ENCODE measurements at places on chromosomes 7 and 10.

DNA sequence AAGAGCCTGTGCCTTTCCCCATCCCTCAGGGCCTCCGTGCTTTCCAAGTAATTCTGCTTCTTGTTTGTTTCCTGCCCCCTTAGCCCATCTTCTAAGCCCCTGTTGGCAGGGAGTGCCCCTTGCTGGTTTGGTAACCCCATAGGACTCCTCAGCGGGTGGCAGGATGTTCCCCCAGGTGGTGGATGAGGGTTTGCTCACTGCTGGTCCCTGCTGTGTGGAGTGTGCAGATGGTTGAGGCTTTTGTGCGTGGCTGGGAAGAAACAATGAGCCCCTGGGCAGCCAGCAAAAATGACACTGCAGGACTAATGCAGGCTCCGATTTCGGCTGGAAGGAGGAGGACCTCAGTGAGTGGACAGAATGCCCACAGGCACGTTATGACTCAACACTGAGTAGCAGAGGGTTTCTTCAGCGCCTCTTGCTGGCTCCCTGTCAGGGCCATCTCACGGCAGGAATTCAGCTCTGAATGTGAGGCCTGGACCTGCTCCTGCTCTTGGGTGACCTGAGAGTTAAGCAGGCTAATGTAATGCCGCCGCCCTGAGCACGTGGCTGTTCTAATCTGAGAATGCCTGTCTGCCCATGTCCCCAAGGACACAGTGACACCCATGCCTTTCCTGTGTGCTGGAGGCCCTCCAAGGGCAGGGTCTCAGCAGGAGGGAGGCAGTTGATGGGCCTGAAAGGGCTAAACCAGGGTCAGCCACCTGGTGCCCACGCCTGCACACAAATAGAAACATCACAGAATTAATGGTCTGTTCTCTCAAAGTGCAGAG lies 16.6 kb downstream of the BAG3 start:
- DNase-seq = no peak

- no peak for DNase-seq
Measured at GRCh38 chr7:89133819-89134218, 338.3 kb upstream of the TEX47 start.

DNA sequence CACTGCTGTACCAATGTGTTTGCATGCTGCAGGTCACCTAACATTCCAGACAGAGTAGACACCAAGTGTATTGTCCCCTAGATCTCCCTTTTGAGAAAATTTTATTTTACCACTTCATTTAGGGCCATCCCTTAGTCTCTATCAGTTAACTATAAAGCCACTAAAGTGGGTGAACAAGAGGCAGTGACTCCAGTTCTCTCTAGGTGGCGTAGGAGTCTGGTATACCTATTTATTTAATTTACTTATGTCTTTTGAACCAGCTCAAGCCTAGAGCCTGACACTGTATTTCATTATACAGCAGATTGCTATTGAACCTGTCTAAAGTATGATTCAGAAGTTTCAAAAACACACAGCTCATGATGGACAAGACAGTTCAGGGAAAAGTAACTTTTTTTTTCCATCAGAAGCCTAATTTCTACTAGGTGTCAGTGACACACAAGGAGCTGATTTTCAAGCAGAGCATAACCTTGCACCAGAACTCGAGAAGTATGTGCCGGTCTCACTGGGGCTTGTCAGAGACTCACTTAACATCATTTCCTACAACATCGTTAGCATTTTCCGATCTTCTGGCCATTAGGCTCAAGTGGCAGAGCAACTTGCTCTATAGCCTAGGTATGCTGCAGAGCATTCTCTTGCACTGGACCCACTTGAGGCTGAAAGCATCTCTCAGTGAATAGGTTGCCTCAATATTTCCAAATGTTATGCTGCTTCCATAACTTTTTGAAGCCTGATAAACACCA lies 175.4 kb downstream of the CDC14C start:
- no peak for DNase-seq

DNA sequence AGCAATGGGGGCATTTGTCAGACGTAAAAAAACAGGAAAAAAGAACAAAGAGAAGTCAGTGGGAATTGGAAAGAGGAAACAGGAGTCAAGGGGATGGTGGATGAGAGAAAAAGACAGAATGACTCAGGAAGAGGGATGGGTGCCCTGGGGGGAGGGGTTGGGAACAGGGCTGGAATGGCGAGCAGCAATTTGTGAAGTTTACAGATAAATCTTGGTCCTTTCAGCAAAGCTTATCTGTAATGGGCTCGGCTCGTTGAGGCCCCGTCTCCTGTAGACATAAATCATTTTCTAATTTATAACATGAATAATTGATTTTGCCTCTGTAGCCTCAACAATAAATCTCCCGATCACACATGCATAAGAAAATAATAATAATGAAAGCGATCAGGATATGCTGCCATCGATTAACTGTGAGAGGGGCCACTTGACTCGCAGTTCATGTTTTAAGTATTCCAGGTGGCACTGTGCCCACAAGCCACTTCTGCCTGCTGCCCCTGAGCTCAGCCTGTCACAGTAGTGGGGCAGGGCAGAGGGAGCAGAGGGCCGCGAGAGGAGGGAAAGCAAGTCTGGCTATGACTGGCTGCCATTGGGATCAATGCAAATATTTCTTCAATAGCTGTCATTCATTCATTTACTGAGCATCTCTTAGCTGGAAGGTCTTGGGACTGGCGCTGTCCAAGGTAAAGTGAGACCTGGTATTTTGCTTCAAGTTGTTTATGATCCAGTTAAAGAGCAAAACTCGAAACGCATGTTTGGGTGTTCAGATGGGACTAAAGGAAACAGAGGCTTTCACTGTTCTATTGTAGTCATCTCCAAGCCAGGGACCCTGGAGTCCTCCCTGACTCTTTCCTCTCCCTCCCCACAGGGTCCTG lies 47.4 kb upstream of the R3HCC1L start:
- no peak for DNase-seq

DNA sequence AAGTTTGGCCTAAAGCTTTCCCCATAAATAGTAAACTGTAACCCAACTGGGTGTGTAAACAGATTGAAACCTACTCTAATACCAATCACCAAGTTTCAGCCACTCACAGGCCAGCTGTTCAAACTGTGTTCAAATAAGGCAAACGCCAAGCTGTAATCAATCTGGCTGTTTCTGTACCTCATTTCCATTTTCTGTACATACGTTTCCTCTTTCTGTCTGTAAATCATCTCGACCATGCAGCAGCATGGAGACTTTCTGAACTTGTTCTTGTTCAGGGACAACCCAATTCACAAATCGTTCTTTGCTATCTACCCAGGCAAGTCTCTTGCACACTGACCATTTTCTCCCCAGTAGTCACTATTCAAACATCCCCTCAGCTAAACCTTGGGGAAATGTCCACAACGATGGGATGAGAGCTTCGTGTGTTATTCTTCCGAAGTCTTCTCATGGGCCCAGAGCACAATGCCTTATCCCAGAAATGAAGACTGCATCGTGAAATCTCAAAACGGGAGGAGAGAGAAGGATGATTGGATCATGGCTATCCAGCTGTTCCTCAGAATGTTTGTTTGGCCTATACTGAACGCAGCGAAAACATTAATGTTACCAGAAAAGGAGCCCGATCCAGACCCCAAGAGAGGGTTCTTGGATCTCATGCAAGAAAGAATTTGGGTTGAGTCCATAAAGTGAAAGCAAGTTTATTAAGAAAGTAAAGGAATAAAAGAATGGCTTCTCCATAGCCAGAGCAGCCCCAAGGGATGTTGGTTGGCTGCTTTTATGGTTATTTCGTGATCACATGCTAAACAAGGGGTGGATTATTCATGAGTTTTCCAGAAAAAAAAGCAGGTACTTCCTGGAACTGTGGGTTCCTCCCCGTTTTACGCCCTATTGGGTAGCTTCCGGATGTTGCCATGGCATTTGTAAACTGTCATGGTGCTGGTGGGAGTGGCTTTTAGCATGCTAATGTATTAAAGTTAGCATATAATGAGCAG lies 86.2 kb downstream of the SLC16A9 start:
- no peak for DNase-seq

GRCh38 chr10:22427890-22428571 lies 82.7 kb downstream of the SPAG6 start:
- DNase-seq = no peak

DNA sequence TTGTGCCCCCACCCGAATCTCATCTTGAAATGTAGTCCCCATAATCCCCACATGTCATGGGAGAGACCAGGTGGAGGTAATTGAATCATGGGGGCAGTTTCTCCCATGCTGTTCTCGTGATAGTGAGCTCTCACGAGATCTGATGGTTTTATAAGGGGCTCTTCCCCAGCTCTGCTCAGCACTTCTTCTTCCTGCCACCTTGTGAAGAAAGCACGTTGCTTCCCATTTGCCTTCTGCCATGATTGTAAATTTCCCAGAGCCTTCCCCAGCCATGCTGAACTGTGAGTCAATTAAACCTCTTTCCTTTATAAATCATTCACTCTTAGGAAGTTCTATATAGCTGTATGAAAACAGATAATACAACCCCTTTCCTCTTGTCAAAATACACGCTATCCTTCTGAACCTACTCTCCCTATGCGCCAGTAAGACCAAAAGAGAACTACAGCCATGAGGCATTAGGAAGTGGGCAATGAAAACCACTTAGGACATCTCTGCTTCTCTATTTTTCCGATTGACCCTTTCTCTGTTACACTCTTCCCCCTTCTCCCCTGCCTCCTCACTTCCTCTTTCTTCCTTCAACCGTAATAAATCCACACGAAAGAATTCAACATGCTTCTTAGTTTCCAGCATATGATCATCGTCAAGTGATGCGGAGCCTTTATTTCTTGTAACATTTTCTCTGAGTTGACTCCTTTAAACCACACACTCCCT lies 101.2 kb upstream of the WDR11 start:
- DNase-seq = no peak

- DNase-seq = no peak
Measured at GRCh38 chr7:96402913-96403312, 81.0 kb upstream of the SLC25A13 start.

GRCh38 chr7:142357953-142358520 lies 100.2 kb upstream of the PRSS58 start:
- DNase-seq = no peak

DNA sequence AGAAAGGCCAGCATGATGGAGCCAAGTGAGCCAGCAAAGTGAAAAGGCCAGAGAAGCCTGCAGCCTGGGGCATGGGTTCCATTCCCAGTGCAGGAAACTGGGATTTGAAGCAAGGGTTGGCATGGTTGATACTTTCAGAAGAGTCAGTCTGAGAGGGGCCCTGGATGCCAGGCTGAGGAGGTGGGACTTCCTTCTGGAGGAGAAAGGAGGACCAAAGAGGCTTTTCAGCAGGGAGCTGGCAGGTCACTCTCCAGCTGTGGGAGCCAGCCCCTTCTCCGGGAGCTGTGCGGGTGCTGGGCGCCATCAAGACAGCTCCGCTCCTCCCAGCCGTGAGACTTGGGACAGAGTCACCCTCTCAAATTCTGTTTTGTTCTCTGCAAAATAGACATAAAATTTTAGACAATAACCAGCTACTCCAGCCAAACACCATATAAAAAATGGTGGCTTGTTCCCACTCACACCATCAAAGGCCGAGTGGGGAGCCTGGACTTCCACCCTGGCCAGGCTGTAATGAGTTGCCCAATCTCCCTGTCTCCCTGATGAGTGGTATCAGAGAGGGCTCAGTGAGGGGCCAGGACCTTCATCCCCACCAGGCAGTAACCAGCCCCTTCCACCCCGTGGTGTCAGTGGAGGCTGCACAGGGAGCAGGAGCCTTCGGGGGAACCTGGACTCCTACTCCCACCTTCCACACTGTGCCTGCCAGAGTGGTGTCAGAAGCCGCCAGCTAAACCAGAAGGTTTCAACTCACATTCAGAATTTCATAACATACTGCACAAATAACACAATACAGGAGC lies 133.6 kb upstream of the RET start:
- DNase-seq = no peak

- no peak for DNase-seq
Measured at GRCh38 chr10:90028312-90028711, 326.9 kb downstream of the KIF20B start.

DNA sequence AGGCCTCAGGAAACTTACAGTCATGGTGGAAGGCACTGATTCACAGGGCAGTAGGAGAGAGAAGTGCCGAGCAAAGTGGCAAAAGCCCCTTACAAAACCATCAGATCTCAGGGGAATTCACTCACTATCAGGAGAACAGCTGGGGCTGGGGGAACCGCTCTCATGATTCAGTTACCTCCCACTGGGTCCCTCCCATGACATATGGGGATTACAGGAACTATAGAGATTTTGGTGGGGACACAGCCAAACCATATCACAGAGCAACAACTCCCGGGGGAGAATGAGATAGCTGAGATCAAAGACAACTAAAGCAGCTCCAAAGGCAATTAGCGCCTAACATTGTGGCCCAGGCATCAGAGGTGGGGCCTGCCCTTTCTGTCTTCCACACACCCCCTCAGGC lies 85.4 kb upstream of the VOPP1 start:
- DNase-seq = no peak

DNA sequence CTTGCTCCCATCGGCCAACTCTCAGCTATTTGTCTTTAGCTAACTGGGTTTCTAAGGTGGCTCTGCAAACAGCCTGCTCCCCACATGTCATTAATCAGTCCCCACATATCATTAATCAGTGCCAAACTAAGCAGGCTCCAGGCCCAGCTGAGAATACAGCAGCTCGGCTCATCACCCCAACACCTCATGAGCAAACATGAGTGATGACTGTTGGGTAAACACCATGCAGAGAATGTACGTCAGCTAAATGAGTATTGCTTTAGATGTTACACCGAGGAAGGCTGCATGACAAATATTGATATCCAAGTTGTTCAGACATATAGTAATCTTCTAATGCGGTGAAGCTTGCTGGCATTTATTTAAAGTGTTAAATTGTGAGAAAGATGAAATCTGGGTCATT lies 187.5 kb upstream of the AOAH start:
- DNase-seq = no peak

- DNase-seq = no peak
Measured at GRCh38 chr10:62652564-62652963, 152.0 kb upstream of the ADO start.

GRCh38 chr10:117980216-117980615 lies 66.5 kb downstream of the RAB11FIP2 start:
- DNase-seq = no peak

DNA sequence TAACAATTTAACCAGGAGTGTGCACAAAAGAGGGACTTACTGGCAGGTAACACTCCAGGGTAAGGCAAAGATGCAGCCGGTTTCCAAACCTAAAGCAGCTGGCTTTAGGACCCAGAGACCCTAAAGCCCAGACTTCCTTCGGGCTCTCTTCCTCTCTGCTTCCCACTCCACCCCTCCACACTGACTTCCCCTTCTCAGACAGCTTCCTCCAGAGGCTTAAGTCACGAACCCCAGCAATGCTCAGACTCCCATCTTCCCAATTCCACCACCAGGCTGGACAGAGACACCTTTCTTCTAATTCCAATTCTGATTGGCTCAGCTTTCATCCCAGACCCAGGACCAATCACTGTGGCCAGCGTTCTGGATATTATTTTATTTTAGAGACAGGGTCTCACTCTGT lies 24.8 kb downstream of the STYXL1 start:
- no peak for DNase-seq
